Cardiac muscle cell (in vitro differentiated cells and primary cell): ENCODE measurements at places on chromosomes 1 and 21. TPM values are rescaled to one million over a fixed set of nuclear protein-coding genes. Genes with fewer than 3 reads are reported as not detected.

GRCh38 chr1:110420874-110421793 is 13.6 kb upstream of the LAMTOR5 start:
- DNase-seq, result no peak

GRCh38 chr1:20115479-20115878 is 3.9 kb downstream of the PLA2G2D start:
- DNase-seq, result no peak

DNA sequence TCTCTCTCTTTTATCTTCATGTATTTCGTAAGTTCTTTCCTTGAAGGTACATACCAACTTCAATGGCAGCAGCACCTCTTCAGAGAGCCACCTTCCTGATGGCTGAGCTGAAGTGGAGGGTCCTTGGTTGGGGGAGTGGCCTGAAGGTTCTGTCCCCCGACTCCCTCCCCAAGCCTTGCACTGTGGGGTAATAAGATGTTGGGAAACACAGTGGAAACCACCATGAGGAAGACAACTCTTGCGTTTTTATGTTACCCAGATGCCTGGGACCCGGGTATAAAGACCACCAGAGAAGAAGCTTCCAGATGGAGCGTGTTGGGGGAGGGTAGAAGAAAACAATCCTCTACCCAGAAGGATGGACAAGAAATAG is 794 bp downstream of the KRTAP12-3 start:
- no peak for DNase-seq

GRCh38 chr21:35911412-35912191 is 148.7 kb downstream of the SETD4 start:
- DNase-seq, result peak; percentile 88

GRCh38 chr1:156167536-156167935 is 14.2 kb downstream of the SEMA4A start:
- peak; percentile 91 for DNase-seq

- DNase-seq, result no peak
These were observed 616.2 kb upstream of the CAMK1G start for GRCh38 chr1:208967334-208967733.

- no peak for DNase-seq
These were observed 9.2 kb downstream of the CD1E start for GRCh38 chr1:158362941-158363340.

DNA sequence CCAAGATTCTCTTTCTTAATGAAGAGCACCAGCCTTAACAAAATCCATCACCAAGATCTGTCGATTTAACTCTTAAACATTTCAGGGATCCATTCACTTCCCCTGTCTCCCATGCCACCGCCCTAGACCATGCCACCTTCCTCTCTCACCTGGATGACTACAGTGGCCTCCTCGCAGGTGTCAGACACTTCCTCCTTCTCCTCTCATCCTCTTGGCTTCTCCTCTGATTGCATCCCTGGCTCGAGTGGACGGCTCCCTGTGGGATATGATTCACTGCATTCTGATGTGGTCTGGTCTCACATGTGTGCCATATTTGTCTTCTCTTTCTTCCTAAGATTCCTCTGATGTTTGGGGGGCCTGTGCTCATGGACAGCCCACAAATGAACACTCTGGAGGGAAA is 66.4 kb upstream of the KLHDC7A start:
- DNase-seq, result no peak

GRCh38 chr1:173337126-173337525 is 130.0 kb upstream of the TNFSF4 start:
- no peak for DNase-seq

DNA sequence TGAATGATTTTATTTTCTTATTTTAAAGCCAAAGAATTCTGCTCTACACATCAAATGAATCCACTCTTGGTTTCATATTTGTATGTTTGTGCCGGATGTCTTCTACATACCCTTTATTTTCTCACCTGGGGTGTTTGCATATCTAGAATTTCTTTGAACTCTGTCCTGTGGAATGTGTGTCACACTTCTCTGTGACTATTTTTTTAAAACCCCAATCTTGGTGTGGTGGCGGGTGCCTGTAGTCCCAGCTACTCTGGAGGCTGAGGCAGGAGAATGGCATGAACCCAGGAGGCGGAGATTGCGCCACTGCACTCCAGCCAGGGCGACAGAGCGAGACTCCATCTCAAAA is 35.4 kb downstream of the CENPF start:
- DNase-seq, result no peak

GRCh38 chr1:52677076-52677806 is 20.9 kb downstream of the COA7 start:
- no peak for DNase-seq

- no peak for DNase-seq
These were observed 22.0 kb downstream of the SELL start for GRCh38 chr1:169689395-169689794.

- peak; percentile 88 for DNase-seq
These were observed 90.5 kb downstream of the EDEM3 start for GRCh38 chr1:184664042-184664660.

DNA sequence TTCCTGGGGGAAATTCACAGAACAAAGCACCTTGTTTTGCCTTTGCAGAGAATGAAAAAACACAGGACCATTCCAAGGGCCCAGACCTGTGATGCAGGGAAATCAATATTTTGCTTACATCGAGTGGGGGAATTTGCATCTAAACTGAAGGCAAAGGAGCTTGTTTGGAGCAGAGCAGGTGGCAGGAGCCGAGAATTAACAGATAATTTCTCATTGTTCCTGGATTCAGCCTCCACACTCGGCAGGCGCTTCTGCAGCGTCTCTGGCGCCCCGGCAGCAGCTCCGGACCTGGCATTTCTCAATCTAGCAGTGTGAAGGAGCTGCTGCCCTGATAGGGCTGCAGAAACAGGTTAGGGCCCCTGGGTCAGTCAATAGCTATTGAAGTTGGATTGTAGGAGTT is 2.0 kb upstream of the SYT6 start:
- DNase-seq, result no peak

DNA sequence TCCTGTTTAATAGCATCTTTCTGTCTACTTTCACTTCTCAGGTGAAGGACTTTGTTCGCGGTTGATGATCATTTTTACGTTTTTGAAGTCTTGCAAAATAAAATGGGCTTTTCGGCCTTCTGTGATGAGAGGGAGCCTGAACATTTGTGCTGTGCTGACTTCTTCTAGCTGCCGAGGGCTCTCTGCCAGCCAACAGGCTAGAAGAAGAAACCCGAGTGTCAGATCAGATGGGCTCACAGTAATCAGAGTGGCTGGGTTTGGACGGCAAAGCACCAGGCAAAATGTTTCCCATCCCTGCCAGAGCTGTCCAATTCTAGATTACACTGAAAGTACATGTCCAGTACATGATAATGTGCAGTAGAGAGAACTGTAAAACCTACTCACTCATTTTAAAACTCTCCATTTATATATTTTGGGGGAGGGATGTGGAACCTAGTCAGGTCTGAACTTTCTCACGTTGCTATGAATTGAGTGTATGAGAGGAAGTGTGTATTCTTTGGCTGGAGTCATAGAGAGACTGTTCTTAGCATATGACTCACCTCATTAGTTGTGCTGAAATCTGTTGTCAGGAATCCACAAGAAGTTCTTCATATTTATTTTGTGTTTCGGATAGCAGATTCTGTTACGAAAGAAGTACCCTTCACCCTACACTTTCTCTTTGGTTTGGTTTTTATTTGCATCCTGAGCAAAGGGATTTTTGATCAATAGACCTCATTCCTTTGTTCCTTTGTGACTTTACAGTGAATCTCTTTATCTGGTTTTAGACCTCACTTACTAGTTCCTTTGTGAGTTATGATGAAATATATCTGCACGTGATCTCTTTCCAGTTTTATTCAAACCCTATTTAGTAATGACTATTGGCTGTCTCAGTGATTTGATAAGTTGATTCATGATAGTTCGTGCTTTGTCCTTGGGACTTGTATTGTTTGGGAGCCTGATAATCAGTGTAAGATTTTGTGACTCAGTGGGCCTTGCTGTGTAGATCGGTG is 4.8 kb downstream of the ATP1A1 start:
- DNase-seq, result peak; percentile 95

DNA sequence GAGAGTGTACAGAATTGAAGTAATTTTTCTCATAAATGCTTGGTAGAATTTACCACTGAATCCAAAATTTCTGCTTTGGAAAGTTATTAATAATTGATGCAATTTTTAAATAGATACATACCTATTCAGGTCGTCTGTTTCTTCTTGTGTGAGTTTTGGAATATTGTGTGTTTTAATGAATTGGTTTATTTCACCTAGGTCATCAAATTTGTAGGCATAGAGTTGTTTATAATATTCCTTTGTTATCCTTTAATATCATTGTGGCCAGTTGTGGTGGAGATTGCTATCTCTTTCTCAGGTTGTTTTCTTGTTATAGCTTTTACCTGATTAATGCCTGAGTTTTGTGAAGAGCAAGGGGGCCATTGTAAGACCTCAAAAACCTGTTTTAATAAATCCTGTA is 93.5 kb downstream of the SYT14 start:
- DNase-seq, result no peak

GRCh38 chr1:50976111-50976889 is 6.3 kb downstream of the CDKN2C start:
- no peak for DNase-seq

GRCh38 chr1:220776720-220777326 is 9.9 kb upstream of the MTARC1 start:
- peak; percentile 85 for DNase-seq

- DNase-seq, result peak; percentile 71
These were observed 8.0 kb upstream of the TNFRSF14 start for GRCh38 chr1:2548068-2548589.

DNA sequence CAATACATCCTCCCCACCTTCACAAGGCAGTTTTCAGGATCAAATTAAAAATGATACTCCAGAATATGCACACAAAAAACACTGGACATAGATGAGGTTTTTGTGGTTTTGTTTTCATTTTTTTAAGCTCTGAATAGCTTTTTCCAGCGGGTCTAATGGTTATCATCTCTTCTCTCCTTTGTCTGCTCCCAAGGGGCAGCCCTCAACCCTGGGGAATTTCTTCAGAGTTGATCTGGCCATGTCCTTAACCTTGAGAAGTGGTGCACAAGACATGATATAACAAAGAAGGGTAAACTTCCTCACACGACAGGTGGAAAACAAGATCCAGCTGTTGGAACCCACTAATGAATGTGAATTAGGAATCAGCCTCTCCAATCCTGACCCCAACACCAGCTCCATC is 1.5 kb upstream of the CD244 start:
- no peak for DNase-seq

- DNase-seq, result no peak
These were observed 238.4 kb downstream of the GPATCH2 start for GRCh38 chr1:217392441-217392840.

GRCh38 chr1:217027403-217028080 is 304.3 kb upstream of the ESRRG start:
- no peak for DNase-seq

- no peak for DNase-seq
These were observed 223.0 kb downstream of the PBX1 start for GRCh38 chr1:164781972-164782371.

- DNase-seq, result no peak
These were observed 237.9 kb downstream of the PBX1 start for GRCh38 chr1:164796916-164797315.

GRCh38 chr1:19704247-19705113 is 39.8 kb downstream of the HTR6 start:
- peak; percentile 83 for DNase-seq

- DNase-seq, result no peak
These were observed 54.4 kb upstream of the TINAGL1 start for GRCh38 chr1:31521761-31522555.

GRCh38 chr1:20059847-20060246 is 10.1 kb upstream of the PLA2G5 start:
- no peak for DNase-seq

- no peak for DNase-seq
These were observed 2.8 kb upstream of the CTRC start for GRCh38 chr1:15435239-15436077.

- DNase-seq, result no peak
These were observed 431.0 kb upstream of the USP24 start for GRCh38 chr1:55646181-55646580.

- peak; percentile 18 for DNase-seq
These were observed 9.5 kb upstream of the TBCE start for GRCh38 chr1:235357485-235358373.

GRCh38 chr1:74952786-74953185 is 181.4 kb upstream of the LHX8 start:
- DNase-seq, result no peak

The REN gene
- 3.5 TPM in 1 of 2 replicates, not detected in the other for polyA plus RNA-seq

The GSTM2 gene
- 117 and 164 TPM in 2 replicates for polyA plus RNA-seq

The KPRP gene
- not detected in 2 replicates for polyA plus RNA-seq

The ELAPOR1 gene
- polyA plus RNA-seq, result not detected in 2 replicates

The KRTAP19-8 gene
- not detected in 2 replicates for polyA plus RNA-seq

The HES5 gene
- polyA plus RNA-seq, result not detected in 2 replicates

The GUCA2B gene
- polyA plus RNA-seq, result not detected in 2 replicates

The ATP5PO gene
- 808 and 1,053 TPM in 2 replicates for polyA plus RNA-seq

The MFN2 gene
- polyA plus RNA-seq, result 82.6 and 83.8 TPM in 2 replicates

The KCNK2 gene
- not detected in 2 replicates for polyA plus RNA-seq

The LCE2A gene
- polyA plus RNA-seq, result not detected in 2 replicates

The OLIG2 gene
- polyA plus RNA-seq, result not detected in 2 replicates

The NBPF6 gene
- polyA plus RNA-seq, result not detected in 2 replicates

The LYPD8 gene
- not detected in 2 replicates for polyA plus RNA-seq

The RAP1A gene
- 18.3 and 24.9 TPM in 2 replicates for polyA plus RNA-seq

The CRYBG2 gene
- polyA plus RNA-seq, result 0.89 and 1.7 TPM in 2 replicates

The NES gene
- polyA plus RNA-seq, result 86.5 and 89.3 TPM in 2 replicates
